ENCODE measurements at places on chromosomes 2 and 18.

DNA sequence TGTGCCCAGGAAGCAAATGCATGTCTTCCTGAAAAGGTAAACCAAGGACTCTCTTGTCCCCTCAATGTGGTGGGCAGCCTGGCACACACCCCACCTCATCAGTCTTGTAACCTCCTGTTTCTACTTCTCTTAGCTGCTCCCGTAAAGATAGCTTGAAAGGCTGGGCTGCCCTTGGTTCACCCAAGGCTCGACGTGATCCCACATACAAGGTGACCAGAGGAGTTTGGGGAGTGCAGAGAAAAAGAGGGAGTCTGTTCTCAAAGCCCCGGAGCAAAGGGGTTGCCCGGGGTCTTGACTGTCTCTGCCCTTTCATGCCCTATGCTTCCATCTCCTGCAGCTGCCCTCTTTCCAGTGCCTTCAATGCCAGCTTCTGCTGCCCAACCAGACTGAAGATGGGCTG, 18.3 kb upstream of the FOSL2 start:
- no peak for DNase-seq

DNA sequence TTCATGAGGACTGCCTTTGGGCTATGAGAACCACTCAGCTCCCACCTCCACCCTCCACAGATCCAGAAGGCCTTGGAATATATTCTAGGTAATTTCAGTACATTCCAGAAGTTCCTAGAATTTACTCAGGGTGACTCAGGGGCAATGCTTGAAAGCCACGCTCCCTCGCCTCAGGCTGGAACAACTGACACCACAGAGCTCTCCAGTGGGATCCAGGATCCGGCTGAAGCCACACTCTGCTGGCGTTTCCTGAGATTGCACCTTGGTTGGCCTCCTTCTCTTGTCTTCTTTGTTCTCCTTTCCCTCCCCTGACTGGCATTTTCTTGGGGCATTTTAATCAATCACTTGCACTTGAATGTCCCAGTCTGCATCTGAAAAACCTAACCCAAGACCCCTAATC, 92.6 kb upstream of the KCNE4 start:
- no peak for DNase-seq

GRCh38 chr18:6625481-6625880, 104.0 kb upstream of the ARHGAP28 start:
- no peak for DNase-seq

- no peak for DNase-seq
Measured at GRCh38 chr18:74796841-74797576, 199.3 kb downstream of the ZNF407 start.

DNA sequence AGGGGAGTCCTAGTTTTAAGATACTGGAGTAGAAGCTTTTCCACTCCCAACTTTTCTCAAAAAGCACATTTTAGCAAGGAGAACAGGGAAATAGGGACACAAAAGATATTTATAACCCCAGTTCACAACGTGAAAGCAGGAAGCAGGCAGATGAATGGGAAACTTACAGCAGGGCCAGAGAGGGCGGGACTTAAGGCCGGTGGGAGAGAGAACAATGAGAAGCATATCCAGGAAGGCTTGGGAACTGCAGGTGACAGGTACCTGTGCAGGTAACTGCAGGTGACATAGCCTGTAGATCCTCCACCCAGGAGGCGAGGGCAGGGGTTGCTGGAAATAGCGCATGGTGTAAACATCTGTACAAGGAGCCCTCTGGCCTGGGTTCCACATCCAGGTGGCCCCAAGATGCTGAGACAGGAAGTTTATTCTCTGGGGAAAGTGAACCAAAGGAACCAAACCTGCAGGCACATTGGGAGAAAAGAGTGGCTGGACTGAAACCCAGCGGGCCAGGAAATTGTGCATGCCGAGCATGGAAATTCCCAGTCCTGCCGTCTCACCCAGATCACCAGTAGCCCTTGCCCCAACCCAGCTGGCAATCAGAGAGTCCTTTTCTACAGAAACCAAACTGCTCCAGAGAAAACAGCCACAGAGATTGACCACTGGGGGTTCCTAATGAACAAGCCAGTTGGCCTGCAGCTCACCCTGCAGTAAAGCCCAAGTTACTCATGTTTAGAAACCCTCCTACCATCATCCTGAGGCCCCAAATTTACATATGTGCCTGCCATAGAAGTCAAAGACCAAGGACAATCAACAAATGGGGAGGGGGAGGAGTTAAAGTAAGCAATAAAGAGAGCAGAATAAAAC, 24.3 kb upstream of the COL6A3 start:
- no peak for DNase-seq

- DNase-seq, result peak; percentile 15
Measured at GRCh38 chr2:25877431-25878360, 591 bp downstream of the ASXL2 start.

- no peak for DNase-seq
Measured at GRCh38 chr2:39275016-39275415, 31.2 kb upstream of the CDKL4 start.

- no peak for DNase-seq
Measured at GRCh38 chr2:45532181-45532580, 78.9 kb downstream of the SRBD1 start.

- DNase-seq, result peak; percentile 48
Measured at GRCh38 chr2:189580658-189581353, at the start of gene SLC40A1. Gene SLC40A1 (minus strand): TSS chr2:189580786. CDS start chr2:189580460, 326 bp downstream.

- no peak for DNase-seq
Measured at GRCh38 chr2:446963-447530, 159.2 kb upstream of the ALKAL2 start.

GRCh38 chr2:113117541-113118262, 9.7 kb upstream of the IL1RN start:
- no peak for DNase-seq

DNA sequence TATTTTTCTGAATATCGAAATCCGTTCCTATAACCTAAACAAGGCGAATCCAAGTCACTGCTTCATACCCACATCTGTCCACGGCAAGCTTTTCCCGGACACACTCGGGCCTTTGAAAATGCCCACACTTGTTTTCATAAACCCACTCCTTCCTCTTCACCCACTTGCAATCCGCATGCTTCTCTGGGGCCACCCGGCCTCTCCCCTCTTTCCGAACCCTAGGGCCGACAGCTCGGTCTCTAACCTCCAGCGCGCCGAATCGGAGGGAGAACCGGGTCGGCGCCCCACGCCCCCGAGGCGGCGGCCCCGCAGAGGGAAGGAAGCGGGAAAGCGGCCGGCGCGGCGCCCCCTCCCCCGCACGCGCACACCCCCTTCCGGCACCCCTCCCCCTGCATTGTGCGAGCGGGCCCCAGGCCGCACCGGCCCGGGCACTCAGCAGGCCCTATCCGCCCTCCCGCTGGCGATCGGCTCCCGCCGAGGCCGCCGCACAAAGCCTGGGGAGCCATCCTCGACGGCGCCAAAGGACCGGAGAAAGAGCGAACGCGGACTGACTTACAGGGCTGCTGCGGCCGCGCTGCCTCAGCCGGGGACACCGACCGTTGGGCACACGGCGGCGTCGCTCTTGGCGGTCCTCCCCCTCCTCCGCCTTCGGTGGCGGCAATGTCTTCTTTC, 467 bp downstream of the PUM2 start:
- DNase-seq, result no peak

DNA sequence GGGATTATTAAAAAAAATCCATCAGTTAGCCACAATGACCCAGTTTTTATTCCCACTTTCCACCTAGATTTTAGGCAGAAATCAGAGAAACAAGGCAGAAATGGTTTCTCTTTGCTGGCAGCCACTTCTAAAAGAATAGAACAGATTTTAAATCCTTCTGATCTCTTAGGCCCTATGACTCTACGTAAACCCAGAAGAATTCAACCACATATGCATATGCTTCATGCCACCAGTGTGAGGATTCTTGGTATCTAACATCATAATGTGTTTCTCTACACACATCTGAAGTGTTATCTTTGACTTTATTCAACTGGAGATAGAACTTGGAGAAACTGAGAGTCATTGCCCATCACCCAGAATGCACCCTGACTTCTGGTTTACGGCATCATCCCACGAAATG, 128.7 kb upstream of the TANK start:
- no peak for DNase-seq

DNA sequence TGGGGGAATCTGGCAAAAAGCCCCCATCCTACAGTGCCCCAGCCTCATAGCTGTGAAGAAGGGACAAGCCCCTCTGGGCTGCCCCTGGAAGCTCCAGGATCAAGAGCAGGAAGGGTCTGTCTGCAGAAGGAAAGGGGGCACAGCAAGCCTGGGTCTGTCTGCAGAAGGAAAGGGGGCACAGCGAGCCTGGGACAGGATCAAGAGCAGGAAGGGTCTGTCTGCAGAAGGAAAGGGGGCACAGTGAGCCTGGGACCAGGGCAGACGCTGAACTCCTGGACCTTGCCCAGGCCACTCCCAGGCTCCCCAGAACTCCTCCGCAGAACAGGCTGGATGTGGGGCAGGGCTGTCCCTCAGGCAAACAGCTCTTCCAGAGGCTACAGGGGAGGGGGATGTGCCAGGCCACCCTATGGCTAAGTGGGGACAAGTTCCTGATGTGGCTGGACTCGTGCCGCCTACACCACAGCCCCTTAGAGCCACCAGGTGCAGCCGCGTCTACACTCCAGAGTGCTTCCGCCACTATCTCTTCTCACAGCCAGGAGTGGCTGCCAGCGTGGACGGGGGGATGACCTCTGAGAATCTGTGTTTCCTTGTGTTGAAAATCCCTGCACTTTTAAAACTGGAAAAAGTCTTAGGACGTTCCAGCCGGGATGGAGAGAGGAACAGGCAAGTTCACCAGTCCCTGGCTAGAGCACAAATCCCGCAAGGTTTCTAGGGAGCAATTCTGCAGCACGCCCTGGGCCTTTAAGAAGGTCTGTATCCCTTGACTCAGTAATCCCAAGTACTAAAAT, 20.8 kb downstream of the KIF1A start:
- no peak for DNase-seq

GRCh38 chr18:23471486-23471885, 18.4 kb downstream of the RIOK3 start:
- no peak for DNase-seq

- DNase-seq, result no peak
Measured at GRCh38 chr2:168948621-168949212, 47.6 kb downstream of the G6PC2 start.

All from stimulated activated CD4-positive, alpha-beta T cell treated with anti-CD3 and anti-CD28 coated beads, Interleukin-1b, Interleukin-23, amount 100 ng/mL, for 1 hour (primary cell).